ENCODE measurements at places on chromosomes 13 and 19. TPM values are rescaled to one million over a fixed set of nuclear protein-coding genes. Genes with fewer than 3 reads are reported as not detected.

- no peak for DNase-seq
- peaks cover 6% of the 10 kb centered on the region for H3K27me3 ChIP-seq
- H3K4me1 ChIP-seq: no peaks in the 10 kb centered on the region
- no peak overlapping the region for H3K4me3 ChIP-seq
- H3K27ac ChIP-seq: no peak overlapping the region
These were observed 11.9 kb upstream of the LILRB5 start for GRCh38 chr19:54268936-54269335.

GRCh38 chr19:2246801-2247361 is 2.2 kb upstream of the AMH start:
- H3K27ac ChIP-seq: no peak overlapping the region
- peaks cover 10% of the 10 kb centered on the region for H3K36me3 ChIP-seq
- H3K27me3 ChIP-seq: no peaks in the 10 kb centered on the region
- peaks cover 9% of the 10 kb centered on the region for H3K4me1 ChIP-seq
- DNase-seq: no peak

DNA sequence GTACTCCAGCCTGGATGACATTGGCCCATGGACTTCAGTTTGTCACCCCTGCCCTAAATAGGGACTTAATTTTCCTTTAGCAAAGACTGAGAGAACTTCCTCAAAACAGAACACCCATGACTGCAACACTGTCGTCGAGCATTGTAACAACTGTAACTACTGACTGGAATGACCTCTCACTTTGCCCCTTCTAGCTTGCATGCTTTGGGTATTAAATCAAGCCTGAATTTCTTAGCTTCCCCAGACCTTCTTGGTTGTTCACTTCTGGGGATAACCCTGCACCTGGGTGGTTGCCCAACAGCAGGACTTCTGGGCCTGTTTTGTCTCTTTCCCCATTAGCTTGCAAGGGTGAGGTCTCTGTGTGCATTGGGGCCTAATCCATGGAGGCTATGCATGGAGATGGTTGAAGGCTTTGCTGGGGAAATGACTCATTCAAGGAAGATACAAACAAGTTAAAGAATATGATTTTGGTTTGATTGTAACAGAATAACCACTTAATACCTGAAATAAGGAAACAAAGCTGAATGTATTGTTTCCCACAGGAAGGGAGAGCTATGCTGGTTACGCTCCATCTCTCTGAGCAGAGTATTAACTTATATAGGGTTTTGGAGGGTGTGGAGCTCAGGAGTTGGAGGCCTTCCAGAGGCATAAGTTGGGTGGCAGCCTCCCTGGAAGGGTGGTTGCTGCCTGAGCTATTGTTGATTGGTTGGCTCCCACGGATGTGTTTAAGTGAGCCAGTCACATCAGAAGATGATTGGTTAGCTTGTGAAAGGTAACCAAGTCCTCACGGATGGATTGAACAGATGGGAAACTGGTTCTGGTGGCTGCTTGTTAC is 34.7 kb upstream of the UBAC2 start:
- no peak overlapping the region for H3K4me3 ChIP-seq
- no peak overlapping the region for H3K27ac ChIP-seq
- DNase-seq: no peak
- peaks cover 34% of the 10 kb centered on the region for H3K27me3 ChIP-seq
- peaks cover 2% of the 10 kb centered on the region for H3K4me1 ChIP-seq

GRCh38 chr13:29679396-29680053 is 84.0 kb upstream of the SLC7A1 start:
- no peak overlapping the region for H3K4me3 ChIP-seq
- peaks cover 13% of the 10 kb centered on the region for H3K4me1 ChIP-seq
- no peaks in the 10 kb centered on the region for H3K27me3 ChIP-seq
- no peak overlapping the region for H3K27ac ChIP-seq
- no peak for DNase-seq

DNA sequence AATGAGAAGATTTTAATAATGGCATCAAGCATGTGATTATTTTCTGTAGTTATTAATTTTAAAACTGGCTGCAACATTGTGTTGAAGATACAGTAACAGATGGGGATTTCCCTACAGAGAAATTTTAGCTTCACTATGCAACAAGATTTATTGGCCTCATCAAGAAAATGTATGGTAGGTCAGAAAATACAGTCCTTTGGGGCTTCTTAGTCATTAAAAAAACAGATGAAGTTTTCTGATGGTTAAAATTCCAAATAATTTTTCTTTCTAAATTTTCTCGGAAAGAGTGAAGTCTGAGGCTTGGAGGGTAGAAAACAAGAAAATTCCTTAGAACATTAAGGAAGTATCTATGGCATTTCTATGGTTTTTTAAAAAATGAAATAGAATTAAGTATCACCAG is 1790.8 kb upstream of the PCDH20 start:
- no peaks in the 10 kb centered on the region for H3K36me3 ChIP-seq
- no peaks in the 10 kb centered on the region for H3K27me3 ChIP-seq
- peak overlapping the region; percentile 36 for H3K27ac ChIP-seq
- H3K4me1 ChIP-seq: peaks cover 41% of the 10 kb centered on the region
- no peak for DNase-seq
- H3K4me3 ChIP-seq: no peak overlapping the region

NKPD1 gene
- 0.18 TPM for total RNA-seq

- no peak for DNase-seq
- H3K27me3 ChIP-seq: no peaks in the 10 kb centered on the region
- H3K4me1 ChIP-seq: peaks cover 20% of the 10 kb centered on the region
- H3K36me3 ChIP-seq: no peaks in the 10 kb centered on the region
- H3K27ac ChIP-seq: no peak overlapping the region
These were observed 241.1 kb downstream of the DNAJC15 start for GRCh38 chr13:43264458-43264857.

DNA sequence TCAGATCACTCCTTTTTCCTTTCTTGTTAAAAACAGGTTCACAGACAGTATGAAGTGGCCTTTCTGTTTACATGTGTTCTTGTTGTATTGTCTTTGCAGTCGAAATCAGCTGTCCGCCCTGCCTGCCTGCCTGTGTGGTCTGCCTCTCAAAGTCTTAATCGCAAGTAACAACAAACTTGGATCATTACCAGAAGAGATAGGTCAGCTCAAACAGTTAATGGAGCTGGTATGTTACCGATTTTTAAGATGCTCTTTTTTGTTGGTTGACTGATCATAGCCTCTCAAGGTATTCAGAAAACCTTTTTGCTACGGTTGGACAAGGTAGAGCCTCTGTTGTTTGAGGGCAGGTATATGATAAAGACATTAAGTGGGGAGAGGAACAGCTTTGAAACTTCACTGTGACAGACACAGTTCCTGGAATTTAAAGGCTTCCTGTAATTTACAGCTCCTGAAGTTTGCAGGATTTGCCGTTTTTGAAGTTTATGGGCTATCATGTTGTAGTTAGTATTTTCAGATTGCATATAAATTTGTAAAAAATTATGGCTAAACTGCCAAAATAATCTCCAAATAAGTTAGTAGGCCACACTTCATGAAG is 116.1 kb downstream of the LRCH1 start:
- peaks cover 10% of the 10 kb centered on the region for H3K36me3 ChIP-seq
- H3K27me3 ChIP-seq: no peaks in the 10 kb centered on the region
- no peak overlapping the region for H3K4me3 ChIP-seq

ZNF763 gene
- total RNA-seq: 4.3 TPM

GRCh38 chr13:84413016-84413415 is 530.7 kb upstream of the SLITRK1 start:
- peak overlapping the region; percentile 0 for H3K27ac ChIP-seq
- H3K27me3 ChIP-seq: no peaks in the 10 kb centered on the region
- DNase-seq: no peak
- no peaks in the 10 kb centered on the region for H3K36me3 ChIP-seq
- H3K4me3 ChIP-seq: no peak overlapping the region
- peaks cover 18% of the 10 kb centered on the region for H3K4me1 ChIP-seq

GRCh38 chr19:16026756-16027155 is 49.5 kb upstream of the TPM4 start:
- no peaks in the 10 kb centered on the region for H3K4me1 ChIP-seq
- H3K27me3 ChIP-seq: peaks cover 7% of the 10 kb centered on the region
- H3K36me3 ChIP-seq: no peaks in the 10 kb centered on the region
- H3K27ac ChIP-seq: no peak overlapping the region
- no peak for DNase-seq
- no peak overlapping the region for H3K4me3 ChIP-seq

- H3K36me3 ChIP-seq: peaks cover 41% of the 10 kb centered on the region
- no peaks in the 10 kb centered on the region for H3K4me1 ChIP-seq
- H3K27me3 ChIP-seq: no peaks in the 10 kb centered on the region
- DNase-seq: no peak
These were observed 33.8 kb downstream of the F2RL3 start for GRCh38 chr19:16922592-16922934.

- no peaks in the 10 kb centered on the region for H3K4me1 ChIP-seq
- H3K27ac ChIP-seq: no peak overlapping the region
- peaks cover 12% of the 10 kb centered on the region for H3K36me3 ChIP-seq
- H3K27me3 ChIP-seq: no peaks in the 10 kb centered on the region
- no peak overlapping the region for H3K4me3 ChIP-seq
These were observed 46.3 kb downstream of the POLR1D start for GRCh38 chr13:27667946-27668345.

GRCh38 chr13:33612641-33613638 is 205.0 kb upstream of the RFC3 start:
- no peak overlapping the region for H3K27ac ChIP-seq
- peaks cover 8% of the 10 kb centered on the region for H3K4me1 ChIP-seq
- no peaks in the 10 kb centered on the region for H3K36me3 ChIP-seq
- H3K27me3 ChIP-seq: peaks cover 4% of the 10 kb centered on the region

DNA sequence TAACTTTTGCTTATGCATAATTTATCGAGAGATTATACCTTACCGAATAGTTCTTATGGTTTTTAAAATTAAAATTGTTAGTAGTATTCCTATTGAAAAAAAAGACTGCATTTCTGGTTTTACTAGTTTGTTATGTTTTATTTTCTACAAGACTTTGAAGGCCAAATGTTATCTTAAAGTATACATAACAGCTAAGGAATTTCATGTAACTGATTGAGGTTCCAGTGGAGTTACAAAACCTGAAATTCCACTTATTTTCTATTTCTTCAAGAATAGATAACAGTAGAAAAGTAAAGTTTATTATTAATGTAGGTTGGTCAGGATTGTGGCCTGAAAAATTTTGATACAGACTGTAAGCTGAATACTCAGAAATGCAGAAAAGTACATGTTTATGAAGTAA is 1216.0 kb upstream of the PCDH20 start:
- no peak overlapping the region for H3K4me3 ChIP-seq
- H3K27me3 ChIP-seq: no peaks in the 10 kb centered on the region
- no peak overlapping the region for H3K27ac ChIP-seq
- H3K36me3 ChIP-seq: no peaks in the 10 kb centered on the region
- DNase-seq: no peak

PTH2 gene
- not detected for total RNA-seq

DNA sequence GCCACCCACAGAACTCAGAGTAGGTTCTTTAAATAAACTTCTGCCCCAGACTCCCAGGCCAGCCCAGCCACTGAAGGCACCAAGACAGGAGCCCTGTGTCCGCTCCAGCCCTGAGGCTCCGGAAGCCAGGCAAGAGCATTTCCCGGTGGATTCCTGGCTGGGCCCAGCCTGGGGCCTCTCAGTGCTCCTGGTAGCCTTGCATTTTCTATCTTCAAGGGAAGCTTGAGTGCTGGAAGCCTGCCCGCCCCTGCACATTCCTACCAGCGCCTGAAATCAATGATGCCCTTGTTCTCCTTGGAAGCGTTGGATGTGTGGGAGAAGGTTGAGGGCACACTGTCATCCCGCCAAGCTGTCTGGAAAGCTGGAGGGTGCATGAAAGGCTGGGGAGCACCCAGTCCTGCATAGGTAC is 70.3 kb downstream of the ALOX5AP start:
- peaks cover 64% of the 10 kb centered on the region for H3K4me1 ChIP-seq
- H3K27me3 ChIP-seq: no peaks in the 10 kb centered on the region
- DNase-seq: peak; percentile 89

GRCh38 chr19:40312533-40312932 is 27.4 kb upstream of the AKT2 start:
- peaks cover 2% of the 10 kb centered on the region for H3K36me3 ChIP-seq
- H3K27ac ChIP-seq: no peak overlapping the region
- no peak for DNase-seq
- peaks cover 2% of the 10 kb centered on the region for H3K4me1 ChIP-seq
- H3K27me3 ChIP-seq: no peaks in the 10 kb centered on the region
- H3K4me3 ChIP-seq: no peak overlapping the region

- H3K4me3 ChIP-seq: peak overlapping the region; percentile 37
- peaks cover 2% of the 10 kb centered on the region for H3K36me3 ChIP-seq
- H3K27me3 ChIP-seq: peaks cover 55% of the 10 kb centered on the region
- no peak overlapping the region for H3K27ac ChIP-seq
These were observed 11.9 kb downstream of the LRFN1 start for GRCh38 chr19:39308531-39309304.

GRCh38 chr19:16566161-16566560 is 6.1 kb downstream of the SLC35E1 start:
- no peaks in the 10 kb centered on the region for H3K27me3 ChIP-seq
- H3K4me1 ChIP-seq: peaks cover 20% of the 10 kb centered on the region
- H3K27ac ChIP-seq: no peak overlapping the region
- no peak overlapping the region for H3K4me3 ChIP-seq

DNA sequence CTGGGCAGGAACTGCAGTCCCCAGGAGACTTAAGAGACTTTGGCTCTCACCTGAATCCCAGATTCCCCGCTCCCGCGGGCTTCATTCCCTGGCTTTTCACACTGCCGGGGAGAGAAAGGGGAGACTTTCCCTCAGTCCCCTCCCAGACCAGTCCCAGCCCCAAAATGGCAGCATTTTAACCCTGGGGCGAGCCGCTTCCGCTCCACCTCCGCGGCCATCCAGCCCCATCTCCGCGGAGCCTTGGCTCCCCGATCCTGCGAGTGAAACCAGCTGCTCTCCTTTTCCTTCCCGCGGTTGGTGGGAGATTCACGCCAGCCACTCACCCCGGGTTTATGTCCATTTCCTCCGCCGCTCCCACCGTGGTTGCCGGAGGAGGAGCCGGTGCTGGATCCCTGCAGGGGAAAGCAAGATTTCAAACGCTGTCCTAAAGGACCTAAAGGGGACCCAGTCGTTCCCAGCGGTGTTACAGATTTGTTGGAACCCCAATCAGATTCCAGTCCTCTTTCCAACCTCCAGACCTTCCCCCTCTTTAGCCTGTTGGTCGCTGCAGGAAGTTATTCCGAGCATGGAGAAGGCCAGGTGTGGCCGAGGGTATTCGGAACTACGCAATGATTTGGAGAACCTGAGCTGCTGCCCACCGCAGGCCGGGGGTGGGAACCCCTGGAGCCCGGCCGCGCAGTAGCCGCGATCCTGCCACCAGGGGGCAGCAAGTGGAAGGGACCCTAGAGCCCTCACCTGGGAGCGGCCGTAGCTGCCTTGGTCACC is 3.4 kb downstream of the DMKN start:
- peak overlapping the region; percentile 51 for H3K4me3 ChIP-seq
- H3K27me3 ChIP-seq: peaks cover 67% of the 10 kb centered on the region
- H3K4me1 ChIP-seq: peaks cover 10% of the 10 kb centered on the region
- H3K36me3 ChIP-seq: no peaks in the 10 kb centered on the region
- DNase-seq: peak; percentile 89

GRCh38 chr19:48469289-48469881 is at the start of gene CYTH2:
CYTH2 (plus strand) TSS chr19:48469369; CDS start chr19:48469508, 139 bp downstream.
- peaks cover 23% of the 10 kb centered on the region for H3K4me1 ChIP-seq
- H3K4me3 ChIP-seq: peak within 1 kb of the TSS; percentile 82
- peaks cover 18% of the 10 kb centered on the region for H3K36me3 ChIP-seq
- no peaks in the 10 kb centered on the region for H3K27me3 ChIP-seq
- peak; percentile 93 for DNase-seq
